NCI-H1417 treated with DMSO at 0.1 percent for 48 hours (cell line): ENCODE measurements at places on chromosomes 3 and 15.

GRCh38 chr3:25033407-25034029 is 394.5 kb upstream of the RARB start:
- no peak for DNase-seq

GRCh38 chr15:52784799-52785671 is 5.1 kb downstream of the ONECUT1 start:
- DNase-seq: no peak

DNA sequence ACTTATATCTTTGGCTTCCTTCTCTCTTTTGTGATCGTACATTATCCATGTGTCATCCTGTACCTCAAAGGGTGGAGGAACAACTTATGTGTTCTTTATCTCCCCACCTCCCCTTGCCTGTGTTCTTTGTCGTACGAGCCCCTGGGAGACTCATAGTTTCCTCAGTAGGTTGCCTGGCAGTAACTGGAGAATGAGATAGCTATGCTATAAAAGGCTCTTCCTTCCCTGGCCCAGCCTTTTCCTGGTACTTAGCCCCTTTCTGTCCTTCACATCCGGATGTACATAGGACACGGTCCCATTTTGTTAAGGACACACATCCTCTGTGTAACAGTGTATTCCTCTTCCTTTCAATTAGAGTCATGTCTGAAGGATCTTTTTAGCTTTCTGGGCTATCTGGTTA is 32.1 kb downstream of the PLCL2 start:
- no peak for DNase-seq

GRCh38 chr3:152127058-152127457 is 141.7 kb upstream of the MBNL1 start:
- DNase-seq: no peak

- DNase-seq: no peak
Observed at GRCh38 chr3:172869784-172870518, 119.4 kb downstream of the ECT2 start.

DNA sequence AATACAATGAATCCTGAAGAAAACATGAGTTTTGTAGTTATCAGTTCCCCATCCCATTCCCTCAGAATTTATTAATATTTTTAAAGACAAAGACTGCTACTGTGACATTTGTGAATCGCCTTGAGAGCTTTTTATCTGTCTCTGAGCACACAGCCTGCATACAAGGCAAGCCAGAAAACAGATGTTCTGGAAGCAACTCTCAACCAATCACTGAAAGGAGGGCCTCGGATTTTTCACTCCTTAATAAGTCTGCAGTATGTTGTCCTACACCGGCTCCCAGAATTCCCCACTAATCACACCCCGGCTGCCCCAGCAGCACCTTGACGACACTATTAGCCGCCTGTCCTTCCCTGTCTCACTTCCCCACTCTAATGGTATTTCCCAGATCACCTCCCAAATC is 138.5 kb downstream of the ZNF621 start:
- no peak for DNase-seq

DNA sequence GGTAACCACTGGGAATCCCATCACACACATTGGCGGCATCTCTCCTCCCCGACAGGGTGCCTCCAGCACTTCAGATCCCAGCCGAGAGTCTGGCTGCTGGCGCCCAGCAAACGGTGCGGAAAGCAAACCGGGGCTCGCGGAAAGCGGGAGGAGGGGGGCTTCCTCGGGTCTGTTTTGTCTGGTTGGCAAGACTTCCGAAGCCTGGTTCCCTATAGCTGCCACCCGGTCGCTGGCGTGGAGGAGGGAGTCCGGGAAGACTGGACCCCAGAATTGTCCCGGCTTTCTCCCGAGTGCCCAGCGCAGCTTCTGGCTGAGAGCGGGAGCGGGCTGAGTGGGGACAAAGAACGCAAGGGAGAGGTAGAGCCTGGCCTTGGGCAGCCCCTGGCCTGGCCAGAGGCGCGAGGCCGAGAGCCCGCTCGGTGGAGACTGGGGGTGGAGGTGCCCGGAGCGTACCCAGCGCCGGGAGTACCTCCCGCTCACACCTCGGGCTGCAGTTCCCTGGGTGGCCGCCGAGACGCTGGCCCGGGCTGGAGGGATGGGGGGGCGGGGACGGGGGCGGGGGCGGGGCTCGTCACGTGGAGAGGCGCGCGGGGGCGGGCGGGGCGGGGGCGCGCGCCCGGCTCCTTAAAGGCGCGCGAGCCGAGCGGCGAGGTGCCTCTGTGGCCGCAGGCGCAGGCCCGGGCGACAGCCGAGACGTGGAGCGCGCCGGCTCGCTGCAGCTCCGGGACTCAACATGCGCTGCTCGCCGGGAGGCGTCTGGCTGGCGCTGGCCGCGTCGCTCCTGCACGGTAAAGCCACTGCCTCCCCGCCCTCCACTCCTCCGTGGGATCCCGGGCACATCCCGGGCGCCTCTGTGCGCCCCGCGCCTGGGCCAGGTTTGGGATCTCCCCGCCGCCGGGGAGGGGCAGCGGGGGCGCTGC is at the start of gene CHRNA7:
Gene CHRNA7, plus strand, starts transcription at position 654 of the 920 bp plus-strand sequence. Its CDS starts 80 bp downstream, at position 734.
- no peak for DNase-seq

DNA sequence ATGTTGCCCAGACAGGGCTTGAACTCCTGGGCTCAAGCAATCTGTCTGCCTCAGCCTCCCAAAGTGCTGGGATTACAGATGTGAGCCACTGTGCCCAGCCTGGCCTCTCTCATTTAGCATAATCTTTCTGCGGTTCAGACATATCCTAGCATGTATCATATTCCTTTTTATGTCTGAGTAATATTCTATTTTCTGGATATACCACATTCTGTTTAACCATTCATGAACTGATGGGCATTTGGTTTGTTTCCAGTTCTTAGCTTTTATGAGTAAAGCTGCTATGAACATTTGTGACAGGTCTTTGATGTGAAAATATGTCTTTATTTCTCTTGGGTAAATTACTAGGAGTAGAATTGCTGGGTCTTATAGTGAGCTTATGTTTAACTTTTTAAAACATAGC is 23.5 kb downstream of the FAM81A start:
- DNase-seq: no peak

- no peak for DNase-seq
Observed at GRCh38 chr3:193884027-193884426, 251.9 kb upstream of the HES1 start.
